ENCODE measurements at places on chromosomes 2 and 18.

- no peak for DNase-seq
These were observed 40.6 kb downstream of the CPO start for GRCh38 chr2:206979922-206980321.

GRCh38 chr2:232502511-232502910, 14.9 kb upstream of the ECEL1 start:
- no peak for DNase-seq

DNA sequence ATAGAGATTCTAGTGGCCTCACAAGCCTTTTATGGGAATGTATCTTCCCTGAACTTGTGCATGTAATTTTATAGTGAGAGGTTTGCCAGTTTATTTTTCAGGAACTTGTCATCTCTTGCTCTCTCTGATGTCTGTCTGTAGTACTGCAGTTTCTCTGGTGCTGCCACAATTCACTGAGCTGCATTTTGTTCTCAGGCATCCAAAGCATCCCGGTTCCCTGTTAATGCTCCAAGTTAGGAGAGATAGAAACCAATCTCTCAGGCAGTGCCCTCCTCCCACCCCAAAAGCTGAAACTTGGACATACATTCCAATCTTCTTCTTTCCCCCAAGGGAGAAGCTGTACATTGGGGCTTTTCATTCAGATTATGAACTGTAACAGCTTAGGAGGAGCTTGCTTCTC, 30.1 kb upstream of the GRB14 start:
- DNase-seq: no peak

- no peak for DNase-seq
These were observed 4.9 kb upstream of the CHN1 start for GRCh38 chr2:175009917-175010621.

DNA sequence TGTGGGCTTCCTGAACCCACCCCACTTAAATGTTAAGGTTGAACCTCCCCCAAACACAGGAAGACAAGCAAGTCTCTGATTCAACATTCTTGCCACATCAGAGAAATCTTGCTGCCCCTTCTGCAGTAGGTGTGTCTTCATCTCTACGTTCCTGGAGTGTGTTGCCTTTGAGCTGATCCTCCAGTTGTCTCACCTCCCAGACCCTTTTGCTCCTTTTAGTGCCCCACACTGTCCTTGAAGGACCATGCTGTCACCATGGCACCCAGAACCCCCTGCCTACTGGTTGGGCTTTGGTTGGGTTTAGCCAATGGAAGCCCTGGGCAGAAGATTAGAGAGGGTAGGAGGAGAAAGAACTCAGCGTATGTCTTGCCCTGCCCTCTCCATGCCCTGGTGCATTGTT, 10.7 kb downstream of the CAB39 start:
- DNase-seq: no peak

Data from ecto neural progenitor cell (in vitro differentiated cells).